ENCODE measurements at places on chromosomes 3 and 15. TPM values are rescaled to one million over a fixed set of nuclear protein-coding genes. Genes with fewer than 3 reads are reported as not detected.

The MORC1 gene
- not detected for total RNA-seq

The PLCB2 gene
- 40.8 TPM for total RNA-seq

The SI gene
- not detected for total RNA-seq

GRCh38 chr3:151146071-151146730, 56.8 kb downstream of the GPR171 start:
- peak; percentile 44 for DNase-seq

DNA sequence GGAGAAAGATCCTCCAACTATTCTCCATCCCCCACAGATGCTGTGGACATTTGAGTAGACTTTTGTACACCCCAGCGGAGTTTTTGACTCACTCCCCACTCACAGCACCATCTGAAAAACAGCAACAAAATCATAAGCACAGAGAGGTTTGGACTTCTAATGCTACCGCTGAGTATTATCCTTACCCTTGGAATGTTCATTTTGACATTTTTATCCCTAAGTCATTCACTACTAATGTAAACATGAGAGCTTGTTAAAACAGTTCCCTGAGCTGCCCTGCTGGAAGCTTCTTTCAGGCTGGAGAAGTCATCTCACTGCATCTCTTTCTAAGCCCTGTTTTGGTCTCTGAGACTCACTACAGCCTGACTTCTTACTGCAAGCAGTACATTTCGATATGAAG, 1045.9 kb downstream of the MCTP2 start:
- DNase-seq, result no peak

GRCh38 chr3:9808345-9809037, 1.6 kb upstream of the TTLL3 start:
- DNase-seq, result peak; percentile 58

DNA sequence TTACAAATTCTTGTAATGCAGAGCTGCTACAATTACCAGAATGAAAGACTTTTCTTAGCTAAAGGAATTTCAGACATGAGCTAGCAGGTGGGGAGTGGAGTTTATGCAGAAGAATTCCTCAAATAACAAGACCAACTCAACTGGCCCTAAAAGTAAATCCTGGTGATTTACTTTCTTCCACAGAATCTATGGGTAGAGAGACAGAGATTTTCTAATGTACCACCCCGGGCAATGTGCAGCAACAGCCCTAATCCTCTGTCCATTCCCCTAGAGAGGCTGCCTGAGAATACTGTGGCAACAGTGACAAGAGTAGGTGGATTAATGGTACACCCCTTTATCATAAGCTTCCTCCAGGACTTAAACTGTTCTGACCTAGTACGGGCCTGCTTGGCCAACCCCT, 55.2 kb downstream of the AQR start:
- no peak for DNase-seq

GRCh38 chr15:74451322-74451721, 9.6 kb downstream of the UBL7 start:
- DNase-seq, result no peak

DNA sequence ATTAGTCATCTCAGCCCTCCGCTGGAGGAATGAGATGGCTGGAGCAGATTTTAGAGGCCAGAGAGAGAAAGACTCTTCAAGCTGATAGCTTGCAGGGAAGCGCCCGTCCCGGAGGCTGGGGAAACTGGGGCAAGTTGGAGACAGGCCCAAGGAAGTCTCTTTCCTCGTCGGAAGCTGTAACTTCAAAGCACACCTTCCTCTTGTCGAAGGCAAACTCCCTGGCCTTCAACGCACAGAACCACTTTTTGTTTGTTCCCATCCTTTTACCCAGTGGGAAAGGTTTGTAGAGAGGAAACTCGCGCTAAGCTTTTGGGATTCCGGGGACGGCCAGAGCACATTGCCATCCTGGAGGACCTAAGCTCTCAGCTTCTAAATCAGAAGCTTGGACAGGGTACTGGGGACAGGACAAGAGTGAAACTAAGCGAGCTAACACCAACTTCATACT, 900 bp upstream of the EOMES start:
- DNase-seq, result no peak

GRCh38 chr3:99418709-99419108, 219.7 kb upstream of the COL8A1 start:
- no peak for DNase-seq

- no peak for DNase-seq
Measured at GRCh38 chr3:60801307-60801706, 449.9 kb downstream of the FHIT start.

DNA sequence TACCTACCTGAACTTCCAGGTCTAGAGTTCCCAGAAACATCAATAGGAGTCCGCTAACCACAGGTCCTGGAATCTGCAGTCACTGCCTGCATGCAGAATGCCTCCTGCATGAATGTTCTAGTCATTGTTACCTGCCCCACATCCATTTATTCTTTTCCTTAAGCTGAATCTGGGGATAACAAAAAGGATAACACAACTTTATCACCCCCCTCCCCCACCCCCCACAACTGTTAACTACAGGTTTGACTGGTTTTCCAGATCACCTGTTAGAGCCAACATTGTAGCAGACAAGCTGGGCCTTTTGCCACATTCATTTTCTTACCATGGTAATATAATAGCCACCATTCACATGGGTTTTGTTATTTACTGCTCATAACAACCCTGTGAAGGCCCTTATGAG, 4.6 kb upstream of the CTSH start:
- DNase-seq, result no peak

DNA sequence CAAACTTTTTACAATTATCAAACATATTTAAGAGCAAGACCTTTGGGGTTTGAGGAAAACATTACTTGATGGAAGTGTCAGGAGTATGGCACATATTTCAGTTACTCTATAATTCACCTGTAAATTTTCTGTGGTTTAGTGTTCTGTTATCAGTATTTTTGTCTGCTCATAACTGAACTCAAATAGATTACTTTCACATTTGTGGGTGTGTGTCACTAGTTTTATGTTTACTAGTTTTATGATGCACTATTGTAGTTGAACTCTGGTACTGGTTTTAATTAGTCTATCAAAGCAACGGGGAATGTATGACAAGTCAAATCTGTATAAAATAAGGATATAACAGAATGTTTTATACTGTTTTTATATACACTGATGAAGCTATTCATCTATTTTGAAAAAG, 27.2 kb downstream of the OXSM start:
- DNase-seq, result no peak

The SIDT1 gene
- total RNA-seq, result 18.0 TPM

The RASSF1 gene
- total RNA-seq, result 51.7 TPM

The GXYLT2 gene
- 0.32 TPM for total RNA-seq

GRCh38 chr15:63900306-63900705, 66.6 kb upstream of the HERC1 start:
- no peak for DNase-seq

GRCh38 chr15:92023965-92024364, 170.5 kb downstream of the SLCO3A1 start:
- no peak for DNase-seq

The ANKUB1 gene
- not detected for total RNA-seq

- DNase-seq, result no peak
Measured at GRCh38 chr3:179981646-179982045, 55.1 kb downstream of the PEX5L start.

DNA sequence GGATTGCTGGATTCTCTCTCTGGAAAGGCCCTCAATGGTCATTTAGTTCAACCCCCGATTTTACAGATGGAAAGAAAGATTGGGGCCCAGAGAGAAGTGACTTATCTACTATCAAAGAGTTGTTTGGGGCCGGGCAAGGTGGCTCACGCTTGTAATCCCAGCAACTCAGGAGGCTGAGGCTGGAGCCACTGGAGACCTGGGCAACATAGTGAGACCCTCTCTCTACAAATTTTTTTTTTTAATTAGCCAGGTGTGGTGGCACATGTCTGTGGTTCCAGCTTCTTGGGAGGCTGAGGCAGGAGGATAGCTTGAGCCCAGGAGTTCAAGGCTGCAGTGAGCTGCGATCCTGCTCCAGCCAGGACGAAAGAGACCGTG, 5.2 kb upstream of the USP3 start:
- no peak for DNase-seq

The PTPRG gene
- 0.06 TPM for total RNA-seq

- DNase-seq, result no peak
Measured at GRCh38 chr3:88010810-88011209, 48.0 kb downstream of the CGGBP1 start.

- DNase-seq, result no peak
Measured at GRCh38 chr15:93819826-93820225, 411.5 kb upstream of the MCTP2 start.

DNA sequence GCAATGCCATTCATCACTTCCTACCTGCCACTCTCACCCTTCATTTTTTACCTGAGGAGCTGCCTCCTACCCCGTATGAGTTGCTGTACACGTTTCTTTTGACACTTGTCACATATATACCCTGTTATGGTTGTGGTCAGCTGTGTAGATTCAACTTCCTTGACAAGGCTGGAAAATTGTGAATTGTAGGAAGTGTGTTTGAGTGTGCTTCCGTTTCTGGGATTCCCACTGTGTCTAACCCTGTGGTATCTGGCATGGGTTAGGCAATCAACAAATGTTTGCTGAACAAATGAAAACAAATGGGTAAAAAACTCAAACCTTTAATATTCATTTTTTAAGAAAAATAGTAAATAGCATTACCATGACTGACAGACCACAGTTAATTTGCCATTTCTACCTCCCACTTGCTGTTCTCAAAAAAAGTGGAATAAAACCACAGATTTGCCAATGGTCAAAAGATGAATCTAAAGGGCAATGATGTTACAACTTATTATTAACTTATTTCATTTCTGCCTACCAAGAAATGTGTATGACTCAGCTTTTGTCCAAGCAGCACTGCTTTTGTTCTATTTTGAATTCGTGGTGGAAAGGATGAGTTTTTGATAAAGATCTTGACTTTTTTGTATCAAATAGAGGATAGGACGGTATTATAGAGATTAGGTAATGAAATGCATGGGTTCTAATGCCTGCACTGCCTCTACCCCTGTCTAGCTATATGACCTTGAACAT, 404.6 kb downstream of the LPP start:
- DNase-seq, result no peak

The STAG1 gene
- total RNA-seq, result 44.6 TPM

- DNase-seq, result no peak
Measured at GRCh38 chr15:42359985-42360384, 684 bp downstream of the CAPN3 start.

- no peak for DNase-seq
Measured at GRCh38 chr3:57943525-57944495, 64.4 kb upstream of the FLNB start.

- no peak for DNase-seq
Measured at GRCh38 chr3:122055215-122055614, at the start of gene CD86. CD86 (plus strand) TSS chr3:122055362; CDS start chr3:122055490, 128 bp downstream.

DNA sequence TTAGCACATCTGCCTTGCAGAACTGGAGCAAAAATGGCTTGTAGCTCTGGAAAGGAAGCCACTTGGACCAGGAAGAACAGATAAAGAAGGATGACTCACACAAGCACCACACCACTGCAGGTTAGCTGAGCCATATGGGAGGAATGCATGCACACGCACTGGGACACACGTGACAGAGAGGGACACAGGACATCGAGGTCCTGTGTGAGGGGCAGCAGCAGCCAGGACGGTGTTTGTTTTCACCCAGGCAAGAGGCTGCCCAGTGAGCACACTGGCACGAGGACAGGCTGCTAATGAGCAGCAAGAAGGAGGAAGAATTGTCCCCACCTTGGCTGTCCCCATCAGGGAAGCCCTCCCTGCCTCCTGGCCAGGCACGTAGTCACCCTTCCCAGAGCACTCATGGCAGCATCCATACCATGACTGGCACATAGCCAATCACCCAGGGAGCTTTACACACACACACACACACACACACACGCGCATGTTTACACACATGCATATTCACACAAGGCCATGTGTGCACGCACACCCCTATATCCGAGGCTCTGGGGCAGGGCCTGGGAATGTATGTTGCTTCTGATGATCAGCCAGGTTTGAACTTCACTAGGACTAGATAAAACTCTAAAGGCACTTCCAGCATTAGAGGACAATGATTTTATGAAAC, 24.0 kb upstream of the SPTBN5 start:
- no peak for DNase-seq

DNA sequence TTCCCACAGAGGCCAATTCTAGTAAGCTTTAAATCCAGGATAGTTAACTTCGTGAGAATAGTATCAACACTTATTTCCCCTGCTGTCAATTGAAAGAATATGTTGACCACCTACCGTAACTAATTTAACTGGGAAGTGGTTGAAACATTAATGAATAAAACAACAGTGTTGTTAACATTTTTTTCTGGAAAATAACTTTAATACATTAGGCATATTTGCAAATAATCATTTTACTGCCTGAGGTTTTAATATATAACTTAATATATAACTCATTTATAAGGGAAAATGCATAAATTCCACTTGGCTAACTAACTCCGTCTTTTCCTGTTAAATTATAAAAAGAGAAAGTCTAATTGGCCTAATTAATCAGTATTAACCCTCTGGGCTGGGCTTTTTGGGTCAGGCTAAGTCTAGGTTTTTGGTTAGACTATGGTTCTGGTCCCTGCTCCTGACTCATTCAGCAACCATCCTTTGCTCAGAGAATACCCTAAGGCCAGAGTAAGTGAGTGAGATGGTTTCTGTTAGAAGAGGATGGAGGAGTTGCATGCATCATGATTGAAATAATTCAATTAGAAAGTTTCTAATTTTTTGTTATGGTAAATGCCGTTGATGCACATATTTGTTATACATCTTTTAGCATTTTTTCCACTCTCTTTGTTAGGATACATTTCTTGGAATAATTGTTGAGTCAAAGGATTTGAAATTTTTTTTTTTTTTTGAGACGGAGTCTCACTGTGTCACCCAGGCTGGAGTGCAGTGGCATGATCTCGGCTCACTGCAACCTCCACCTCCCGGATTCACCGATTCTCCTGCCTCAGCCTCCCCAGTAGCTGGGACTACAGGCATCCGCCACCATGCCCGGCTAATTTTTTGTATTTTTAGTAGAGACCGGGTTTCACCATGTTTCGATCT, 10.8 kb upstream of the SKIL start:
- DNase-seq, result no peak

- no peak for DNase-seq
Measured at GRCh38 chr3:189833996-189834395, 202.8 kb downstream of the TP63 start.

The OXNAD1 gene
- 37.9 TPM for total RNA-seq

The CCR9 gene
- not detected for total RNA-seq

The ZNF619 gene
- total RNA-seq, result 7.4 TPM

DNA sequence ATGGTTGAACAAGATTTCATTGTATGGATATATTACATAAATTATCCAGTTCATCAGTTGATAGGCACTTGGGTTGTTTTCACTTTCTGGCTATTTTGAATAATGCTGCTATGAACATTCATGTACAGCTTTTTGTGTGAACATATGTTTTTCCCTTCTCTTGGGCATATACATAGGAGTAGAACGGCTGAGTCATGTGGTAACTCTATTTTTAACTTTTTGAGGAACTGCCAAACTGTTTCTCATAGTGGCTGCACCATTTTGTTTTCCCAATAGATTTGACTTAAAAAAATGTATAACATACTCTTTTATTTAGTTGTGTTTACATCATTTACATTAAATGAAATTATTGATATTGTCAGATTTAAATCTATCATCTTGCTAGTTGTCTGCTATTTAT, 28.8 kb upstream of the RFX7 start:
- DNase-seq, result no peak

The PLS1 gene
- total RNA-seq, result 7.0 TPM

The ADAMTS7 gene
- 0.21 TPM for total RNA-seq

The IREB2 gene
- 69.4 TPM for total RNA-seq

- no peak for DNase-seq
Measured at GRCh38 chr3:27354161-27354560, 15.0 kb downstream of the NEK10 start.

GRCh38 chr3:32973982-32974381, 22.5 kb downstream of the CCR4 start:
- DNase-seq, result no peak

The GNAT1 gene
- total RNA-seq, result 0.12 TPM

- no peak for DNase-seq
Measured at GRCh38 chr15:99452010-99452409, 113.8 kb upstream of the MEF2A start.

GRCh38 chr3:194134231-194134756, 1.7 kb upstream of the HES1 start:
- peak; percentile 56 for DNase-seq

Data from activated naive CD8-positive, alpha-beta T cell treated with anti-CD3 and anti-CD28 coated beads for 36 hours (primary cell).